ENCODE measurements at places on chromosomes 11 and 22.
A peak's percentile ranks its signal among the peaks of the same experiment; 100 is the strongest.

GRCh38 chr11:128198216-128198772 is 389.1 kb downstream of the ETS1 start:
- DNase-seq: no peak

DNA sequence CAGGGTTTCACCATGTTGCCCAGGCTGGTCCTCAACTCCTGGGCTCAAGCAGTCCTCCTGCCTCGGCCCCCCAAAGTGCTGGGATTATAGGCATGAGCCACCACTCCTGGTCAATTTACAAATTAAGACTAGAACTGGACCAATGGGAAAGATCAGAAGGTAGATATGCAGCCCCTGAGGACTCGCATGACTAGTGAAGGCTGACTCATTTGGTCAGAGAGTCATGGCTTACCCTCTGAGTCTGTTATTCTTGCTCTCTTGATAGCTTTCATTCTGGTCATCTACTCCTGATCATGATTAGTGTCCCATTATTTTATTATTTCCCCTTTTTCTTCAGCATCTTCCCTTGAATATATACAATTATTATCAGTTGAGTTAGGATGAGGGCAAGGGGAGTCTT is 2.7 kb upstream of the LDHAL6A start:
- peak; percentile 12 for DNase-seq

DNA sequence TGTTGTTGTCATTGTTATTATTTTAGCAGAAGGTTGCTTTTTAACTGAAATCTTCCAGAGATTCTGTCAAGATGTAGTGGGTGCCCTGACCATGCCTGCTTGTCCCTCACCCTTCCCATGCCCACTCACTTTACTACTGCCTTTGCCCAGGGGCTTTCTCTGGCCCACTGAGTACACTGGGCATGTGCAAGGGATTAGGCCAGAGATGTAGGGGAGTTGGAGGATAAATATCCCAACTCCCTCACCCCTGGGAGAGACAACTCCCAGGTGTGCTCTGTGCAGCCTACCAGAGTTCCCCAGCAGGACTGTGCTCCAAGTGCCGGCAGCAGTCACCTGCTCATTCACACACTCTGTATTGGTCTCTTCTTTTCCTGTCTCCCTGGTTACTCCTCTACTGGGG is 559.1 kb downstream of the MIAT start:
- DNase-seq: no peak

DNA sequence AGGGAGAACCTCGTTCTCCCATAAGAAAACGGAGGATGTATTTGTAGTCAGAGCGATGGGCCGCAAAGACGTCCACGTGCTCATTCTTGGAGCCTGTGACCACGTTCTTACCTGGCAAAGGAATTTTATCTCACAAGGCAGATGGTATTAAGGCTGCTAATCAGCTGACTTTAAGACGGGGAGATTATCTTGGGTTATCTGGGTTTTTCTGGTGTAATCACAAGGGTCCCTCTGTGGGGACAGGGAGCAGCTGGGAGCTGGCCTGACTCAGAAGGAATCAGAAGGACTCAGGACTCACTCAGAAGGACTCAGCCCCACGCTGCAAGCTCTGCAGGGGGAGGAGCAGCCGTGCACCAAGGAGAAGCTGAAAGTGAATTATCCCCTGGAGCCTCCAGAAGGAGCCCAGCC is 7.5 kb upstream of the SIGIRR start:
- no peak for DNase-seq

DNA sequence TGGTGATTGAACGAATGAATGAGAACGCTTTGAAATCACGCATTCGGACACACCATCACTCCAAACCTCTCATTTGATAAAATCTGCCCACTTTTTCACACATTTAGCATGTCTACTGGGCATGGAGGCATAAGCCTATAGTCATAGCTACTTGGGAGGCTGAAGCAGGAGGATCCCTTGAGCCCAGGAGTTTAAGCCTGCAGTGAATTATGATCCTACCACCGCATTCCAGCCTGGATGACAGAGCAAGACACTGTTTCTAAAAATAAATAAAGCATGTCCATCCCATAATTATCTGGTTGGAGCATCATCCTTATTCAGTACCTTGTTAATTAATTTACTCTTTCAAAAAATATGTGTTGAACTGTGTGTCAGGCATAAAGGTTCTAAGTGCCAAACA is 3.3 kb upstream of the PICALM start:
- DNase-seq: peak; percentile 40

DNA sequence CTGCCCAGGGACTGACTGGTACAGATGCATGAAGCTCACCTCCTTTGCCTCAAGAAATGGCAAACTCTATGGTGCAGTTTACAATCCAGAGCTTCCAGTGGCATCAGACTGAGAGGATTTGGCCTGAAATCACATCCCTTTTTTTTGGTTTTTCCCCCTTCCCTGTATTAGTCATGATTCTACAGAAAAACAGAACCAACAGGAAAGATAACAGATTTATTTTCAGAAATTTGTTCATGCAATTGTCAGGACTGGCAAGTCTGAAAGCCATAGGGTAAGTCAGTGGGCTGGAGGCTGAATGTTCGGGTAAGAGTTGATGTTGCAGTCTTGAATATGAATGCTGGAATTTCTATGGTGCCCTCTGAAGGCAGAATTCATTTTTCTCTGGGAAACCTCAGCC is 12.0 kb upstream of the ZDHHC13 start:
- DNase-seq: no peak

DNA sequence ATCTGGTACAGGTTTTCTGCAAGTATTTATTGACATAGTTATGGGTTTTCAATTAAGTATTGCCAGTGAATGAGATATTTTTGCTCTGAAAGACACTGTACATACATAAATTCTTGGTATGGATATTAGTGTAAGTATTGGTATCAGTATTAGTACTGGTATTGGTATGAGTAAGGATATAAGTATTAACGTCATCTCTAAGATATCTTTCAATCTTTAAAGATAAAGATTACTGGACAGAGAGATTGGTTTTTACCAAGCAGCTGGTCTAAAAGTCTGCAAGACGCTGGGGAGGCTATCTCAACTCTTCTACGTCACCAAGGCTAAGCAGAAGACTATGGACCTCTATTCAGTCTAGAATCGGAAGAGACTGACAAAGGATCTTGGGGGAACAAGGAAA is 234.5 kb downstream of the NXPE2 start:
- no peak for DNase-seq

DNA sequence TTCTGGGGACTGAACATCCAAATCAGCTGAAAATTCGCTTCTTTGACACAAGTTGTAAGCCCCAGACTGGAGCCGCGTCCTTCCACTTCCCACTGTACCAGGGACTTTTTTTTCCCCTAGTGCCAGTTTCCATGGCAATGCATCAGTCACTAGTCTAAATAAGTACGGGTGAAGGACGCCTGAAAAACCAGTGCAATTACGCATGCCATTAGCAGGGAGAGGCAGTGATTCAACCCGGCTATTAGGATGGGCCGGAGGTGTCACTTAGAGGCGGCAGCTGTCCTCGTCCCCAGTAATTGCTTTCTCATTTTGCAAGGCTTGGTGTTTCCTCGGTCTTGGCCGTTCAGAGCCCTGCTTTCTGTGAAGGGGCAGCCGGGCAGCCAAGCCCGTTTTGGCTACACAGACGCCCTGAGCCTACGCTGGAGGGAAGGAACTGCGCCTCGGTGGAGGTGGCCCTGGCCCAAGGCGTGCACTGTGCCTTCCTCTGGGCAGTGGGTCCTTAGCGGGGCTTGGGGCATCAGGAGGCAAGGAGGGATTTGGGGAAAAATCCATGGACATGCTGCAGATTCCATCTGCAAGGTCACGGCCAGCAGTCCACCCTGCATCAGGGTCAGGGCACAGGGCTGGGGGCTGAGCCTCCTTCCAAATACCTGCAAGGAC is 319.7 kb downstream of the CTTN start:
- DNase-seq: no peak

GRCh38 chr11:113553235-113553634 is 78.0 kb upstream of the DRD2 start:
- peak; percentile 99 for DNase-seq

GRCh38 chr11:129374081-129374992 is 1.3 kb upstream of the BARX2 start:
- DNase-seq: no peak

DNA sequence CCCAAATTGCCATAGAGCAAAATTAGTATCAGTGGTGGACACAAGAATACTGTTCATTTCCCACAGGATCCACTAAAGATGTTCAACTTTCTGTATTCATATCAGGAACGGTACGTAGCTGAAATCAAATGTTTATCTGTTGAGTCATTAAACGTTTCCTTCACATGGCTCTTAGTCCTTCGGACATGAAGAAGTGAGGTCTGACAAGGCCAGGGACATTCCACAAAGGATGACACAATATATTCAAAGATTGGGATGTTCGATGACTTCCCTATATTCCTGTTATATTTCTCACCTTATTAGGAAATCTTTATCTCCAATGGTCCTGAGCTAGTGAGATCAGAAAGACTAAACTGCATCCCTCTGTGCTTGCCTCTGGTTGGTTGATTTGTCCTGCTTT is 129.0 kb downstream of the ETS1 start:
- peak; percentile 95 for DNase-seq

- DNase-seq: no peak
These were observed 1.4 kb upstream of the YAP1 start for GRCh38 chr11:102108734-102109440.

Data from fibroblast of upper back skin (primary cell).